ENCODE measurements at places on chromosomes 5 and 9.
A peak's percentile ranks its signal among the peaks of the same experiment; 100 is the strongest.

GRCh38 chr9:126488310-126488709 is 125.4 kb upstream of the LMX1B start:
- no peak for DNase-seq

DNA sequence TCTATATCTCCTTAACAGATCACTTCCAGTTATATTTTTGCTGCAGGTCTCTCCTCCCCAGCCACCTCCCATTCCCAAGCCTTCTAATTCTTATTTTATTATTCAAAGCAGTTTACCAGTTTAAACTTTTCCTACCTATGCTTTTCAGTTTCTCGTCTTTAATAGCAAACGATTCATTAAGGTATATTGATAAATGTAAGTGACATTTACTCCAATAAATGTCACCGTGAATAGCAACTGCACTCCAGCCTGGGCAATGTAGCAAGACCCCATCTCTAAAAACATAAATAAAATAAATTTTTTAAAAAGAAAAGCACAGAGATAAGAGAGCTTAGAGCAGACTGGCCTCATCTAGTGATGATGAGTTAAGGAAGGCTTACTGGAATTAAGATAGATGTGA is 42.6 kb downstream of the ARRDC3 start:
- DNase-seq, result no peak

- DNase-seq, result peak; percentile 15
Observed at GRCh38 chr5:1324719-1325190, 20.1 kb downstream of the CLPTM1L start.

- no peak for DNase-seq
Observed at GRCh38 chr9:3758816-3759576, 233.2 kb upstream of the RFX3 start.

DNA sequence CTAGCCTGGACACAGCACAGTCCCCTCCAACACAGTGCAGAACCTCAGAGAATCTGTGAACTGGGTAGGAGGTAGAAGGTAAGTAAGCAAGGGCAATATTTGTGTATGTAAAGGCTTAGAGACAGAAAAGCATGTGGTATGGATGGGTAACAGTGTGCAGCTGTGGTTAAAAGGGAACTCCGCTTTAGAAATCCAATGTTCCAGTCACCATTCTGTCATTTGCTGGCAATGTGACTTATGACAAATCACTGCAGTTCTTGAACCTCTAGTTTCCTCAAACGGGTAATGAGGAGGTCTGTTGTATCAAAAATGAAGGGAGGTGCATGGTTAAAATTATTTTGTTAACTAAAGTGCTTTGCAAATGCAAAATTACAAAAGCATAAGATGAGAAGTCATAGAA is 125.5 kb upstream of the IFNE start:
- DNase-seq, result no peak

- DNase-seq, result no peak
Observed at GRCh38 chr5:6454628-6455053, 6.0 kb downstream of the UBE2QL1 start.

DNA sequence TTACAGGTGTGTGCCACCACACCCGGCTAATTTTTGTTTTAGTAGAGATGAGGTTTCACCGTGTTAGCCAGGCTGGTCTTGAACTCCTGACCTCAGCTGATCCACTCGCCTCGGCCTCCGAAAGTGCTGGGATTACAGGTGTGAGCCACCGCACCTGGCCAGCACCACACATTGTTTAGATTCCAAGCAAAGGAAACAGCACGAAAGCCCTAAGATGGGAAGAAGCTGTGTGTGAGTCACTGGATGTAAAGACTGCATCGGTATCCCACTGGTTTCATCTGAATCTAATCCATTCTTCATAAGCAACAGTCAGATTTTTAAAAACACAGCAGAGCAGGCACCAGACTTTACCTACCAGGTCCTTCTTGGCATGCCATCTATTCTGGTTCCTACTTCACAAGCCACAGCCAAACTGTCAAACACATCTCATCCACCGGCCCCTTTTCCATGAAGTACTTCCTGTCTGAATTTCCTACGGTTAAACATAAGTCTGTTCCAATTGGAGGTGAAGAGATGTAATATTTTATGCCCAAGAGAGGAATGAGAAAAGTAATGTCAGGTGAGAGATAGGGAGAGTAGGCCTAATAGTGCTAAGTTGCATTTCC is 17.4 kb downstream of the UBTD2 start:
- DNase-seq, result no peak

GRCh38 chr9:137178201-137178938 is 6.5 kb upstream of the TMEM210 start:
- DNase-seq, result no peak

GRCh38 chr5:179377421-179378115 is 32.3 kb upstream of the ADAMTS2 start:
- DNase-seq, result no peak

DNA sequence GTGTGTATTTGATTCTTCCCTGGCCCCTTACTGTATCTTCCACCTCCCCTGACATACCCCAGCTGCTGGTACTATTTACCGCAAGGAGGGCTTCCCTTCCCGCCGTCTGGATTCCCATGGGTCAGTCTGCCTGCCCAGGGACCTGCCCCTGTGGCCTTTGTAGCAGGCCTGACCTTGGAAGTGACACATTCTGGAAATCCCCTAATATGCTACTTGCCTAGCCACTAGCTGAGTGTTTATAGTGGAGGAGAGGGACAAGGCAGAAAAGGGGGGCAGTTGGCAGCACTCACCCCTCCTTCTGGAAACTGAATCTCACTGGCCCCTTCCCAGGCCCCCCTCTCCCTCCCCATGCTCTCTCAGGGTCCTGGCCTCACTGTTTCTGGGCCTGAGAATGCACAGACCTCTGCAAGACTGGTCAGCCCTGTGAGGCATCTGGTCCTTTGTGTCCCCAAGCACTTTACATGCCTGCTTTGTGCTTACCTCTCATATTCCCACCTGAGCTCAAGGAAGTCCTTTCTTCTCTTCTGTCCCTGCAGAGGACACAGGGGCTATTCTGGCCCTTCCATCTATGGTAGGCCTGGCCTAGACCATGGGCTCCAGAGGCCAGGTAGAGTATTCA is 8.2 kb upstream of the CCL21 start:
- no peak for DNase-seq

GRCh38 chr5:96459313-96460121 is 26.5 kb upstream of the PCSK1 start:
- DNase-seq, result no peak

GRCh38 chr5:13601112-13601511 is 343.4 kb downstream of the DNAH5 start:
- no peak for DNase-seq

DNA sequence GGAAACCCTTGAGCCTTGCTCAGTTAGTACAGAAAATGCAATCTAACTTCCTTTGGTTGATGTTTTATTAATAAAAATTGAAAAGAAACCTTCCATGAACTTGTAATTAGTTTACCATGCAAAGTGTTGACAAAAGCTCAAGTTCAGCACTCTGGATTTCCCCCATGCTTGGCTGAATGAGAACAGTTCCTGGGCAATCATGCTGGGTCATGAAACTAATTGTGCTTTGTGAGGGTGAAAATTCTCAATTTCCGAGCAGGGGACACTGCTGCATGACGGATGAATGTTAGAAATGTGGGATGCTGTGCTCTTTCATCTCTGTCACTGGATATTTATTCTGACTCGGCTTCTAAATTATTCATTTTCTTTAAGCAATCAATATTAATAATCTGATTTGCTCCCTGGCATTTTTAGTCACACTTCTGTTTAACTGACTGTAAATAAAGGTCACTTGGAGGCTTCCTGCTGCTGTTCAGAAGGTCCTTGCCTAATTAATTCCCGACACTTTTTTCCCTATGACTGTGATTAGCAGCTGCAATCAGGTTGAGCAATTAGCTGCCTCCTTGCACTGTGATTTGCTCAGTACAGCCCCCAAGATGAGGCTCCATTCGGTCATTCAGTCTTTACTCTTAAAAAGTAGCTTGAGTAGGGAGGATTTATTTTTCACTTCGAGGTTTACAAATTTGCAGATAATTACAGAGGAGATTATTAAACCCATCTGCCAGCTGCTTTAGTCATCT is 678.1 kb upstream of the ZNF608 start:
- DNase-seq, result no peak

- no peak for DNase-seq
Observed at GRCh38 chr5:121967187-121967586, 5.4 kb downstream of the SRFBP1 start.

DNA sequence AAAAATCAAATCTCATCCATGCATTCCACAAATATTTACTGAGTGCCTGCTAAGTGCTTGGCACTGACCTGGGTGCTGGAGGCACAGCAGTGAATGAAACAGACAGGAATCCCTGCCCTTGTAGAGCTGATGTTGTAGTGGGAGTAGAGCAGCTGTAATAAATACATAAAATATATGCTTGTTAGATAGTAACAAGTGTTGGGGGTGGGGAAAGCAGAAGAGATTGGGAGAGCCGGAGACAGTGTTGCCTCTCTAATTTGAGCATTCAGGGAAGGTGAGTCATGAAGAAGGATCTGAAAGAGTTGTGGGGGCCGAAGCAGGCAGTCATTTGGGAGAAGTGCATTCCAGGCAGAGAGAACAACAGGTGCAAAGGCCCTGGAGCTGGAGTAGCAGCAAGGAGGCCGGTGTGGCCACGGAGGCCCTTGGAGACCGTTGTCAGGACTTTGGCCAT is 97.9 kb downstream of the ZNF618 start:
- DNase-seq, result no peak

DNA sequence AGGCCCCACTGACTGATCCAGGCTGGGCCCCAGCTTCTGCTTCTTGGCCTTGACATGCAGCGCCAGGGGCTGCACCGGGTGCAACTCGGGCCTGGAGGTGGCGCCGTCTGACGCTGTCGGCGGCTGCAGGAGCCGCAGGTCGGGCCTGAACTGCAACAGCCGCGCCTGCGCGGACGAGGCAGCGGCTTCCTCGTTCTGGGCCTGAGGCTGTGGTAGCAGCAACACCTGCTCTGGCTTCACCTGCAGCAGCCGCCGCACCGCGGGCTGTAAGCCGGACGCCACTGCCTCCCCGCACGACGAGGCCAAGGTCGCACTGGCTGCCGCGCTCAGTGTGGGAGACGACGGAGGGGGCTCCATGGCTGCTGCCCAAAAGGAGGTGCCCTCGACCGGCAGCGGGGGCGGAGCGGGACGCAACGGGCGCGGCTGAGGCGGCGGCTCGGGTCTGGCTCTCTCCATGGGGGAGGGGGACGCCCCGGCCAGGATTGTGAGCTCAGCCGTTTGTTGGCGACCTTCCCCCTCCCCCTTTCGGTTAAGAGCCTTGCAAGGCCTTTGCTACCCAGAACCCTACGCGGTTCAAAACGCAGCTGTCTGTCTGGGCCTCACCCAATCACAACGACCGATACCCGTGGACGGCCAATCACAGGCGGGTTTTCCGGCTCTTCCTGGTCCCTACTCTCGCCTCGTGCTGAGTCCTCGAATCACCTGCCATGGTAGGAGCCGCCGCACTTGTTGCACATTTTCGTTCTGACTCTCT is 438 bp downstream of the SOX30 start:
- peak; percentile 55 for DNase-seq

- DNase-seq, result no peak
Observed at GRCh38 chr9:136135326-136136126, 16.9 kb upstream of the TMEM250 start.

GRCh38 chr5:102747386-102748166 is 7.5 kb upstream of the PAM start:
- no peak for DNase-seq

- no peak for DNase-seq
Observed at GRCh38 chr5:119287547-119288111, 68.2 kb upstream of the TNFAIP8 start.

DNA sequence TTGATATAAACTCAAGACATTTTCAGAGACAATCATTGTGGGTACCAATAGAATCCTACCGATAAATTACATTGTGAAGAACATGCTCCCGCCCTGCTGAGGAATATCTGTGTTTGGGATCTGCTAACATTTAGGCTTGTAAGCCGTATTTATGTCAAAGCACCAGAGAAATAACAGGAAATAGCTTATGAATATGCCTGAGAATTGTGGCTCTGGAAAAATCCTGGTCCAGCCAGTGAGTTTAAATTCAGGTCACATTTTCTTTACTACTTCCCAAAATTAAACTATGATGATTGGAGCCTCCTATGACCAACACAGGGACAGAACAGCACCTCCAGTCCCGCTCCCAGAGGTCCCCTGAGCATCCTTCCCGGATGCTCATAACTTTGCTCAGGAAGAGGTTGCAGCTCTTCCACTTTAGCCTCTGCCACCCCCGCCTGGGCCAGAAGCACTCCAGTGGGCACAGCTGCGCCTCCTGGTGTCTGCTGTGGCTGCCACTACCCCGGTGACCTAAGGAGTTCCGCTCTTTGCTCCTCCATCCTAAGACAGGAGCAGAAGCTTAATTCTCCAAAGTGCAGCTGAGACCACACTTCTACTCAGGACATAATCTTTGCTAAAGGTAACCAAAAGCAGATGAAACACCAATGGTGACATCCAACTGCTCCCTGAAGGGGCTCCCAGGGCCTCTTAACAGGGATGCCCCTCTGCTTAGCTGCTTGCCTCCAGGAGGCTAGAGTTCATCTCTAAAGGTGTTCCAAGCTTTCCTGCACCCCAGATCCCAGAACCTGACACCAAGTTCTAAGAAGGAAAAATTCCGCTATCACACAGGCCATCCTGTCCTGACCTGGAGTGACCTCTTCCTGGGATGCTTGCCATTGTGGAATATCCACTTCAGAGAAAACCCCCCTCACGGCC is 58.8 kb downstream of the SLC1A1 start:
- no peak for DNase-seq

DNA sequence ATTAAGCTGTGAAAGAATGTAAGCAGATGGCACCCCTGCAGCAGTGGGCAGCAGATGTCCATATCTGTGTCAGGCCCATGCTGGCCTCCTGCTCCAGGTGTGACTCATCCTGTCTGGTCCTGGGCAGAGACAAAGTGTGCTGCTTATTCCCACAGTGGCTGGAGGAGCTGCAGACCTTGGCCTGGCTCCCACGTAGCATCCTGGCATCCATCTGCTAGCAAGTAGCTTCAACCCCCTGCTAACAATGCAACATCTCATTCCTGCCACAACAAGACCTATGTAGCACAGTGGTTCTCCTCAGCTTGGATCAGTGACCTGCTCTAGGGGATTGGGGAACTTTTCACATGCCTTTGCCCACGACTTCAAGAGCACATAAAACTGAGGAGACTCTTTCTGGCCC is 126.4 kb upstream of the SLC12A2 start:
- no peak for DNase-seq

- DNase-seq, result no peak
Observed at GRCh38 chr5:59798862-59799667, 94.5 kb downstream of the PDE4D start.

GRCh38 chr5:180130876-180131740 is 59.5 kb upstream of the RNF130 start:
- no peak for DNase-seq

- no peak for DNase-seq
Observed at GRCh38 chr5:38316544-38317224, 58.3 kb downstream of the EGFLAM start.

DNA sequence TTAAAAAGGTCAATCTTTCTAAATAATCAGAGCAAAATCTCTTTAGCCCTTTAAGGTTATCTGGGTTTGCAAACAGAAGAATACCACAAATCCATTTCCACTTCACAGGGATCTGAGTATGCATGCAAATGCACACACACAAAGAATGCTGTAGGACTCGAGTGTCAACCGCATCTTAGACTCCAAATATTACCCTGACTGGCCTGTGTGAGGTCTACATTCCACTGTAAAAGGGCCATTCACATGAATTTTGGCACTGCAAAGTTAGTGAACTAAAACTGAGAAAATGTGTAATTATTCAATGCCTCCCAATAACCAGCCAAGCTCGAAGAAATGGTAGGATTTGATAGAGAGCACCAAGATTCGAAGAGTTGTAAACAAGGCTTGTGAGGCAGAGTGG is 199.9 kb downstream of the AGTPBP1 start:
- DNase-seq, result no peak

Data from GM12892 (cell line).